Stimulated activated CD8-positive, alpha-beta memory T cell treated with anti-CD3 and anti-CD28 coated beads, Interleukin-2, amount 100 ng/mL, for 1 hour (primary cell): ENCODE measurements at places on chromosomes 12 and 14.

GRCh38 chr14:85296456-85297210, 233.3 kb upstream of the FLRT2 start:
- no peak for DNase-seq

GRCh38 chr12:87847147-87847546, 182.1 kb downstream of the C12orf50 start:
- no peak for DNase-seq

DNA sequence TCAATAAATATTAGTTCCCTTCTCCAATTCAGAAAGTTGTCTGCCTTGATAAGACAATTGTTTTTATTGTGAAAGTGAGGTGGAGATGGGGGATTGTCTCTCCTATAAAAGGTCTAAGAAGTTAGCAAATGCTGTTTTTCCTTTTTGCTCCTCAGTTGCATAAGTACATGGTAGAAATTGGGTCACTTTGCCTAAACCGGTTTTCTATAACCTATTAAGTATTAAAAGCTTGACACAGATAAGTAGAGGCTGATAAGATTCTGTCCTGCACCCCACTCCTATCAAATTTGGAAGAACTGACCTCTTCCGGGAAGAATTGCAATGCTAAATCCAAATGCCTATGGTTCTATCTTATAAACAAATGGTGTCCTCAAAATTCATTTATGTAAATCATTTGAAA, 7.0 kb downstream of the SLCO1B1 start:
- no peak for DNase-seq

DNA sequence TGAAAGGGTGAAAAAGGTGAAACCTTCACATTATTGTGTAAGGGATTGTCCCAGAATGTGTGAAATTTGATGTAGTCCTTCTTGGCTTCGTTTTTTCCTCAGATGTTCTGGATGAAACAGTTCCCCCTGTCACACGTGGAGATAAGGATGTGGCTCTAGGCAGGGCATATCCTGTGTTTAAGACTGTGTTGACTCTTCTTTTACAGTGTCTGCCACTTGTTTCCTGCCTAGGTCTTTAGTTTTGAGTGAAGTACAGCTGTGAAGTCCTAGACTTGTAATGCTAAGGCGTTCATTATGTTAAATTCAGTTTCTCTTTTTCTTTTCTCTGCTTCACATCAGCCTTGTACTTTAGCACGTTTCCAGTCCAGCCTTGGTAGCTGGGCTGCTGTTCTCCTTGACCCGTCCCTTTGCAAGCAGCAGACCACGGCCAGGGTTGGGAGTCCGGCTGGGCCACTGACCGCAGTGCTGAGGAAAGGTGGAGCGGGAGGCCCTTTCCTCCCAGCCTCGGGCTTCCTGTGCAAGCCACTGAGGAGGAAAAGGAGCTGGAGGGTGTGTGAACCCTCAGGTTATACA, 59.1 kb downstream of the RASSF3 start:
- DNase-seq, result no peak

DNA sequence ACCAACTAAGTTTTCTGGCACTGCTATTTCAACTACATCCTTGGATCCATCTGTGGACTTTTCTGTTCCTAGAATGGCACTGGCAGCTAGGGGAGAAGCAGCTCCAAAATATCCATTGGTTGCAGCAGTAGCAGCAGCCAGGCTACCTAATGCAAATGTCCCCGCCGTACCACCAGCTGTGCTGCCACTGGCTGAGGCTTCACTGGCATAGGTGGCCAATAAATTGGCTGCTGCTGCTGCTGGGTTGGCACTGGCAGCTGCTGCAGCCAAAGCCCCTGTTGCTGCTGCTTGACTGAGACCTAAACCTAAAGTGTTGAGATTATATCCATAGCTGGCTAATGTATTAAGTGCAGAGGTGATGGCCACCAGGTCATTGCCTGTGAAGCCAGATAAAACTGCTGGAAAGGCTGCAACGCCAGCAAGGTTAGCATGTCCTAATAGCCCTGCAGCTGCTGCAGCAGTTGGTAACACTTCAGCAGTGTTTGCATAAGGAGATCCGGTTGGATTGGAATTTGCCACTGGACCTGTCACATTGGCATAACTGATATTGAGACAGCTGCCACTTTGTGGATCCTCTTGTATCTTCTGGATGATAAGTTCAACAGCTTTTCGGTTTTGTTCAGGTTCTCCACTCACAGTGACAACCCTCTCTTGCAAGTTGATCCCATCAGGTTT, 149.5 kb downstream of the NOVA1 start:
- no peak for DNase-seq

DNA sequence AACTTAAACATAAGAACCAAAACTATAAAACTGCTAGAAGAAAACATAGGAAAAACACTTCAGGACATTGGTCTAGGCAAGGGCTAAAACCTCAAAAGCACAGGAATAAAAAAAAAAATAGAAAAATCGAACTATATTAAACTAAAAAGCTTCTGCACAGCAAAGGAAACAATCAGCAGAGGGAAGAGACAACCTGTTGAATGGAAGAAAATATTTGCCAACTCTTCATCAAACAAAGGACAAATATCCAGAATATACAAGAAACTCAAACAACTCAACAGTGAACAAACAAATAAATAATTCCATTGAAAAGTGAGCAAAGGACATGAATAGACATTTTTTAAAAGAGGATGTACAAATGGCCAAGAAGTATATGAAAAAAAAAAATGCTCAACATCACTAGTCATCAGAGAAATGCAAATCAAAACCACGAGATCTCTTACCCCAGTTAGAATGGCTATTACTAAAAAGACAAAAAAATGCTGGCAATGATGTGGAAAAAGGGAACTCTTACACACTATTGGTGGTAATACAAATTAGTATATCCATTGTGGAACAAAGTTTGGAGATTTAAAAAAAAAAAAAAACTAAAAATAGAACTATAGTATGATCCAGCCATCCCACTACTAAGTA, 152.0 kb downstream of the NDUFA12 start:
- no peak for DNase-seq

DNA sequence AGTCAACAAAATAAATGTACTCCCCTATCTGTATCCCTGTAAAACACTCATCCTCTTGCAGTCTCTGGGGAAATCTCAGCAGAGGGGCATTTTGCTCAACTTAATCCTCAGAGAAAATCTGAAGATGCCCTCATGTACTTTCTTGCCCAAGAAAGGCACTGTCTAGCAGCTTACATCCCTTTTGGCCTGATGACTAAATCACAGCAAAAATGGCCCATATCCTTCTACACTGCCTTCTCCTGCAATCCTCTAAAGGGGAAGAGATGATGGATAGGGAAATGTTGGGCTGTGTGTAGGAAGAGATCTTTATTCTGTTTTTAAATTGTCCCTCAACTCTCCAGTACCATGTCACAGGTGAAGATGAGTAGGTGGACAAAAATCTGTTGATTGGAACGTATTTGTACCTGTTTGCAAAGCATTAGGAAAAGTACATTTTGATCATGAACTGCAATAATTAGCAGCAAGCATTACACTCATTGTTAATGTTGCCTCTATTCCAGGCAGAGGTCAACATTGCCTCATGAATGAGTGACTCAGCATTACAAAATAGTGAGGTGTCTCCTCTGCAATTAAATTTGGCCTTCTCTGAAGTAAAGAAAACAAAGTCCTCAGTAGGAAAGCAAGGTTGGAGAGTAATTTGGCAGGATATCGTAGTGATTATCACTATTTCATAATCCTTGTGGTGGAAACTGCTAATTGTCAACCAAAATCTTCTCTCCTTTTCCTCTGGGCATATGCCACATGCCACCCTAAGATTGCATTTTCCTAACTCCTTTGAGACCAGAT, 172.4 kb upstream of the CAND1 start:
- no peak for DNase-seq

- DNase-seq, result no peak
Measured at GRCh38 chr14:104903990-104904389, 20.7 kb upstream of the PLD4 start.

GRCh38 chr12:52629281-52630007, 11.1 kb upstream of the KRT73 start:
- DNase-seq, result no peak

DNA sequence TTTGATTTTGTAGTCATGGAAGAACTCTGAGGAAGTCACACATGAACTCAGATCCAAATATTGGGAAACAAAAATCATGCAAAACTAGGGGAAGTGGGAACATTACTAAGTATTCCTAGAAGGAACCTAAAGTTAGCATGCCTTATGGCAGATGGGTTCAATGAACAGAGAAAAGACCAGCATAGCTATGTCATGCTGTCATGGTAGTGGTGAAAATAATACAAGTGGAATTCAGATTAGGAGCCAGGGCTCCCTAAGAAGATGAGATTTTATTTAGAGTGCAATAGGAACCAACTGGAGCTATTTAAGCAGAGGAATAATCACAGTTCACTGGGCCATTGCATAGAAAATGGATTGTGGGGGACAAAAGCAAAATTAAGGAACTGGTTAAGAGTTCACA, 134.0 kb downstream of the DIO2 start:
- no peak for DNase-seq

GRCh38 chr12:120822832-120823503, 81.2 kb downstream of the SPPL3 start:
- no peak for DNase-seq

DNA sequence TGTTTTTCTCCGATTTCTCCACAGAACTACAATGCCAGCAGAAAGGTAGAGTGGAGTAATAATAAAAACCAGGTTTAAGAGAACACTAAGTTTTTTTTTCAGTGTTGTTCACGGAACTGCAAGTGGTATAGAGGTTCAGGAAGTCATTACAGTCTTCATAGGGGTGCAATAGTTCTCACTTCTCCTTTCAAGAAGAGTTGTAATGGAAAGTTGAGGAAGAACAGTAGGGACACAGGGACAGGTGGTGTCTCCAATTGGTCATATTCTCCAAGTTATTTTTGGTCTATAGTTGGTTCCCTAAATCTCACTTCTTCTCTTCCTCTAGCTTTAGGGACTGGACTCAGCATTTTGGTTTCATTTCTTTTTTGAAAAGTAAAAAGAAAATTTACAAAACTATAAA, 894.0 kb downstream of the NRXN3 start:
- no peak for DNase-seq

DNA sequence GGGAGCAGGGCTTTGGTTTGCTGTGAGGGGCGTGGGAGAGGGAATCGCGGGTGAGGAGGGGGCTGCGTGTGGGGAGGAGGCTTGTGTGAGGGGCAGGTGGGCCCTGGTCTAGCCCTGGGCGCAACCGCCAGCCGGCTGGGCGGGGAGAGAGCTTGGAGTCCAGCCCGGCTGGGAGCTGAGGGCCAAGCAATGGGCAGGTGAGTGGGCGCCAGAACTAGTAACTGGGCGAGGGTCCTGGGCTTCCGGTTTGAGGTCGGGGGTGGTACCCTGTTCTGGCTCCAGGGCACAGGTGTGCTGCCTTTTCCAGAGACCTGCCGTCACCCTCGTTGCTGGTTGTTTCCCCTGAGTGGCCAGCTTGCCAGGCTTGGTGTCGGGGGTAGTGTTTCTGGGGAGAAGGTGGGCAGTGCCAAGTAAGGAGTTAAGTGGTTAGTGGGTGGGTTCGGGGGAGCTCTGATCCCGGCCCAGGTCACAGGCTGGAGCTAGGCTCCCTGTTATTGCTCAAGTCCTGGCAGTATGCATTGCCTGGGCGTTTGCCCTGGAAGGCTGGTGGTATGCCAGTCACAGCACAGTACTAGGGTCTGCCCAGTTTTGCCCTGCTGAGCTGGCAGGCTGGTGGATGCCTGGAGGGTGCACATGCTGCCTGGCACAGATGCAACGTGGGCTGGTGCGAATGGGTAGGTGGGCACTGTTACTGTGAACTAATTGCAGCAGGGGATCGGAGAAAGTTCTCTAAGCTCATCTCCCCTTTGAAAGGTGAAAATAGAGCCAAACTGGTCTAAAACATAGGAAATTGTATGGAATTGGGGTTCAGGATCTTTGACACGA, 683 bp downstream of the CIPC start:
- DNase-seq, result no peak

DNA sequence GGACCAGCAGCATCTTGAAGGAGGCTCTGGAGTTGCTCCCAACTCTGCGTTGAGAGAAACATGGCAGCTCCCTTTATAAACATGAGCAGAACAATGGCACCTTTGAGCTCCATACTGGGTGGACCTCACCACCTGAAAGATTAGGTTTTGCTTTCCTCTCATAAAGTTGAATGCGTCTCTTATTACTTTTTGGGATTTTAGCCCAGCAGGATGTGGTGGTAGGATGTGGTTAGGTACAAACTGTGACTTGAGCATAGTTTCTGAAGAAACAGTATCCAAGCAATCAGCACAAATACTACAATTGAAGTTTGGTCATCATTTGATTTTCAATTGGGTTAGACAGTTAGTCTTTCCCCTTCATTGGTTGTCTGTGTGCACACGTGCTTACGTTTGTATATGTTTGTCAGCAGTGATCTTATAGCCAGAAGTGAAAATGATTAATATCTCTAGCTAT, at the start of gene PRR4:
PRR4 (minus strand) TSS at position 51 of the 454 bp plus-strand sequence; CDS start at position 13, 38 bp downstream.
- no peak for DNase-seq

- no peak for DNase-seq
Measured at GRCh38 chr14:53144244-53144643, 8.9 kb downstream of the DDHD1 start.

- DNase-seq, result no peak
Measured at GRCh38 chr14:56270921-56271320, 152.7 kb downstream of the PELI2 start.

GRCh38 chr14:104094056-104094708, 8.7 kb downstream of the ASPG start:
- DNase-seq, result no peak

DNA sequence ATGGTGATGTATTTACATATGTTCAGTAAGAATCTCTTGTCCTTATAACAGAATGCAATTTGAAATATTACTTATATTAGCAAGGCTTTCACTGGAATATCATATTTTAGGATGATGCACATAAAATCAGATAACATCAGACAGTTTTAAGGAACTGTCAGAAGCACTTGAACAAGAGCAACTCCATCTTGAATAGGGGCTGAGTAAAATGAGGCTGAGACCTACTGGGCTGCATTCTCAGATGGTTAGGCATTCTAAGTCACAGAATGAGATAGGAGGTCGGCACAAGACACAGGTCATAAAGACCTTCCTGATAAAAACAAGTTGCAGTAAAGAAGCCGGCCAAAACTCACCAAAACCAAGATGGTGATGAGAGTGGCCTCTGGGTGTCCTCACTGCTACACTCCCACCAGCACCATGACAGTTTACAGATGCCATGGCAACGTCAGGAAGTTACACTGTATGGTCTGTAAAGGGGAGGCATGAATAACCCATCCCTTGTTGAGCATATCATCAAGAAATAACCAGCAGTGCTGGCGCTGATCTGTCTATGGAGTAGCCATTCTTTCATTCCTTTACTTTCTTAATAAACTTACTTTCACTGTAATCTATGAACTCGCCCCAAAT, 27.6 kb upstream of the ETV6 start:
- no peak for DNase-seq

DNA sequence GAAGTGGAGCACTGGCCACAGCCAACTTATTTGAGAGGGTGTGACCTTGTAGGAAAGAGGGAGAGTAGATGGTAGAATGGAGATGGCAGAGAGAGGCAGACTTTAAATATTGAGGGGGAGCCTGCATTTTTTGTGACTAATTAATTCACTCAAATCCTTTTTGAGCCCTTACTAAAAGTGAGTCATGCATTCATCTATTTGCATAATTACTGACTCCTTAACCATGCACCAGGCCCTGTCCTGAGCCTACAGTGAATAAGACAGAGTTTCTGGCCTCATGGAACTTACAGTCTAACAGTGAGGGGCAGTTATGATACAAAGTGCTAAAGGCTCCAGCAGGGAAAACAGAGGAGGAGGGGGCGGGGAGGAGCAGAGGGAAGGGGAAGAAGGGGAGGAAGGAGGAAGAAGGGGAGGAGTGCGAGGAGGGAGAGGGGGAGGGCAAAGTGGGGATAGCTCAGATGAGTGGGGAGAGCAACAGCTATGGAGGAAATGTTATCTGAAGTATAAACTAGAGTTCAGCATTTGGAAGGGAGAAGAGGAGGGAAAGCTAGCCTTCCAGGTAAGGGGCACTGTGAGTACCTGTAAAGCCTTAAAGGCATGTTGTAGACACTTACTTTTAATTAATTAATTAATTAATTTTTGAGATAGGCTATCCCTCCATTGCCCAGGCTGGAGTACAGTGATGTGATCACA, 7.5 kb upstream of the CTDSP2 start:
- no peak for DNase-seq
